ENCODE measurements at places on chromosomes 13 and 19.
A peak's percentile ranks its signal among the peaks of the same experiment; 100 is the strongest.

- DNase-seq: no peak
Measured at GRCh38 chr19:41735071-41735600, 20.2 kb upstream of the CEACAM6 start.

DNA sequence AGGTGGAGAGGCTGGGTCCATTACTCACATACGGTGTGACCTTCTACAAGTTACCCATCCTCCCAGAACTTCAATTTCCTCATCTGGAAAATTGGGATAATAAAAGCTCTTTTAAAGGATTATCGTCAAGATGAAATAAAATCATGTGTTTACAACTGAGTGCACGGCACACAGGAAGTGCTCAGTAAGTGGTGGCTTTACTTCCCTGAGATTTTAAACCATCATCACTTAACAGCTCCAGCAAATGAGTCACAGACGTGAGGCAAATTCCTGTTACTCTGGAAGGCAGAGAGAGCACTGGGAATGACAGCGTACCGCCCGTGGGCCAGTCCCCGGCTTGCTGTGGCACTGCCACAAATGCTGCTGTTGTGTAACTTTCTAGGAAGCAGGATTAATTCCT is 64.1 kb downstream of the MRPL57 start:
- no peak for DNase-seq

DNA sequence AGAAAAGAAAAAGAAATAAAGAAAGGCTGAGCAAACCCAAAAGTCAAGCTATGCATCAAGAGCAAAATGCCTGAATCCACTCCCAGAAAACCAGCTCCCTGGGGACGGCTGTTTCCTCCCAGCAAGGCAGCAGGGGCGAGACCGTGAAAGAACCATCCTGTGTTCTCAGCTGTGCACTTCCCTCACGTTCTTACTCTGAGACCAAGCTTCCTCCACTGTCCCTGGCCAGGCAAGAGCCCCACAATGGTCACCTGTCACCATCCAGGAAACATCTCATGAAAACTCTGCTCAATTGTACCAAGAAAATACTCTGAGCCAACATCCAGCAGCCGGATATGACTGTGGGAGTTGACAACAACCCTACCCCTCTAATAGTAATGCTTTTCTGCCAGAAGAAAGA is 22.9 kb downstream of the RAB20 start:
- peak; percentile 75 for DNase-seq

DNA sequence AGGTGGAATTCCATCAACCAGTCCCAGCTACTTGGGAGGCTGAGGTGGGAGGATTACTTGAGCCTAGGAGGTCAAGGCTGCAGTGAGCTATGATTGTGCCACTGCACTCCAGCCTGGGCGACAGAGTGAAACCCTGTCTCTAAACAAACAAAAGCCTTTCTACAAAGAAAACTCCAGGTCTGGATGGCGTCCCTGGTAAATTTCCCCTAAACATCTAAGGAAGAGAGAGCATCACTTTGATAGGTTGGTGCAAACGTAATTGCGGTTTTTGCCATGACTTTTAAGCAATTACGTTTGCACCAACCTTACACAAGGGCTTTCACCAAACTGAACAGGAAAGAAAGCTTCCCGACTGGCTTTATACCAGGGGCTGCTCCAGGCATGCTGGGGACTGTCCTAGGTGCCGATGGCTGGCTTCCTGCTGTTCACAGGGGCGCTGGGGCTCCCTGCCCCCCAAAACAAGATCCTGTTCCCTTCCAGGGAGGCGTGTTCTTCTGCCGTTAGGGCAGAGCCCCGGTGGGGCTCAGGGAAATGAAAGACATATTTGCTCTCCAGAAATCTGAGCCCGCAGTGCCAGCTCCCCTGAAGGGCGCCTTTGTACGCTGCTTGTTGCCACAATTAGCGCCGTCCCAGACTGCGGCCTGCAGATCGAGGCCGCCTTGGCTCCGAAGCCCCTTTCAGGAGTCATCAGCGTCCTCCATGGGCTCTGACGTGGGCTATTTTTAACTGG is 38.7 kb upstream of the KLF2 start:
- peak; percentile 60 for DNase-seq

DNA sequence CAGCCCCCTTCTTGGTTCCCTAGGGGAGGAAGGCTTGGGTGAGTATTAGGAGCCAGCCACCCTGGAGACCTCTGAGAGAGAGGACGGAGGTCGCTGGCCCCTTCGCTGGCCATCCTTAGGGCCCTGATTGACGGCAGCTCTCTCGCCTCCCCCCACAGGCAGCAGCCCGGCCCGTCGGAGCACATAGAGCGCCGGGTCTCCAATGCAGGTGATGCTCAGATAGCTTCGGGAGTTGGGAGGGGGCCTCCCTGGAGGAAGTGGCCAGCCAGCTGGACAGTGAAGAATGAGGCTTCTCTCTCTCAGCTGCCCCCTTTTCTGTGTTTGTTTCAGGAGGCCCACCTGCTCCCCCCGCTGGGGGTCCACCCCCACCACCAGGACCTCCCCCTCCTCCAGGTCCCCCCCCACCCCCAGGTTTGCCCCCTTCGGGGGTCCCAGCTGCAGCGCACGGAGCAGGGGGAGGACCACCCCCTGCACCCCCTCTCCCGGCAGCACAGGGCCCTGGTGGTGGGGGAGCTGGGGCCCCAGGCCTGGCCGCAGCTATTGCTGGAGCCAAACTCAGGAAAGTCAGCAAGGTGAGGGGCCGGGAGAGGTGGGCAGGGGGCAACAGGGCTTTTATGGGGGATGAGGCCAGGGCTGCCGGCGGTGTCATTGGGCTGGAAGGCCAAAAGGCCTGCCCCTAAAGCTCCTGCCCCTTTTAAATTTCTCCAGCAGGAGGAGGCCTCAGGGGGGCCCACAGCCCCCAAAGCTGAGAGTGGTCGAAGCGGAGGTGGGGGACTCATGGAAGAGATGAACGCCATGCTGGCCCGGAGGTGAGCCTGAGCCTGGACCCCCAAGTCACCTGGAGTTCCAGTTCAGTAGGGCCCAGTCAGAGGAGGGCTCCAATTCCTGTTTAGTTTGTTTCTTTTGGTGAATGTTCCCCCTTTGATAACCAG is 15.0 kb downstream of the VASP start:
- DNase-seq: no peak

- no peak for DNase-seq
Measured at GRCh38 chr19:58556622-58557220, 1.7 kb downstream of the UBE2M start.

GRCh38 chr13:114034481-114034891 is 60.6 kb upstream of the C13orf46 start:
- DNase-seq: no peak

DNA sequence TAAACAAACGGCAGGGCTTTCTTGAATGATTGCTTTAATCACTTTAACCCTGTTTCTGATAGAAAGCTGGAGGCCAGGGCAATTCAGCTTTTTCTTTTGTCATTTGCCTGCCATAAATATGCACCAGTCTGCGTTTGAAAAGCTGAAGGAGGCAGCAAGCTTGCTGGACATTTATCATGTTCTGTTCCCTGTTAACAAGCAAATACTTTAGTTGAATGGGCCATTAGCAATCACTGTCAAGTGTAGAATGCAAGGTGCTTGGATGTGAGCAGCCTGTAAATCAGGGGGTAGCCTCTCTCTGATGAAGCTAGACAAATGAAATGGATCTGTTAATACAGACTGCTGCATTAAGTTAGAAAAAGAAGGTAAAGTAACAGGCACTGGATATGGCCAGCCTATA is 7.6 kb downstream of the EFNB2 start:
- DNase-seq: no peak

DNA sequence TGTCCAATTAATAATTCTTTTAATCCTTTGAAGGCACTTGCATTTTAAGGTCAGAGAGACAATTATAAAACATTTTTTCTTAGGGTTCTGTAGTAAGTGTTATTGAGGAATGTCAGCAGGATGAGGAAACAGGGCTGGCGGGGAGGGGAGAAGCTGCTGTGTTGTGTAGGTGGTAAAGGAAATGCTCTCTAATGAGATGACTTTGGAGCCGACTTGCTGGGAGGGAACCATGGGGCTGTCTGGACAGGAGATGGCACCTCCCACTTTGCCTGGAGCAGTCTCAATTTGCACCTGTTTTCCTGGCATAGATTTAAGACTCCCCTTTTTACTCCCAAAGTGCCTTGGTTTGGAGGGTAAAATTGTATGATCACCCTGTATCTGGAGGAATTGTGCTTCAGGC is 230.4 kb downstream of the ATP8A2 start:
- DNase-seq: no peak

DNA sequence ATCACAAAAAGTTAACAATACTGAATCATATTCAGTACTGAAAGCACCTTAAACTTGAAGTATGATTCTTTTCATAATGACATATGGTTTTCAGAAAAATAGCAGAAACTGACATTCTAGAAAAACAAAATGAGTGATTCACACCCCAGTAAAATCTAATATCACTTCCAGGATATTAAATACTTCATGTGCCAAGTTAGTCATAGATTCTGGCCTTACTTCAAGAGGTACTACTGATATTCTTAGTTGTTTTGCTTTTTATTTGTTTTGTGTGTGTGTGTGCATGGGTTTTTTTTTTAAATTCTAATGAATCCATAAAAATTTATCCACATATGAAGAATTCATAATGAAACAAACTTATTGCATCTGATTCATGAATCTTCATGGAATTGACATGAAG is 207.9 kb upstream of the UFM1 start:
- DNase-seq: no peak

- peak; percentile 24 for DNase-seq
Measured at GRCh38 chr13:79662882-79663281, 181.9 kb downstream of the NDFIP2 start.

- DNase-seq: no peak
Measured at GRCh38 chr13:64066711-64067110, 2651.1 kb upstream of the PCDH20 start.

- DNase-seq: no peak
Measured at GRCh38 chr19:38647966-38648768, 718 bp downstream of the ACTN4 start.

DNA sequence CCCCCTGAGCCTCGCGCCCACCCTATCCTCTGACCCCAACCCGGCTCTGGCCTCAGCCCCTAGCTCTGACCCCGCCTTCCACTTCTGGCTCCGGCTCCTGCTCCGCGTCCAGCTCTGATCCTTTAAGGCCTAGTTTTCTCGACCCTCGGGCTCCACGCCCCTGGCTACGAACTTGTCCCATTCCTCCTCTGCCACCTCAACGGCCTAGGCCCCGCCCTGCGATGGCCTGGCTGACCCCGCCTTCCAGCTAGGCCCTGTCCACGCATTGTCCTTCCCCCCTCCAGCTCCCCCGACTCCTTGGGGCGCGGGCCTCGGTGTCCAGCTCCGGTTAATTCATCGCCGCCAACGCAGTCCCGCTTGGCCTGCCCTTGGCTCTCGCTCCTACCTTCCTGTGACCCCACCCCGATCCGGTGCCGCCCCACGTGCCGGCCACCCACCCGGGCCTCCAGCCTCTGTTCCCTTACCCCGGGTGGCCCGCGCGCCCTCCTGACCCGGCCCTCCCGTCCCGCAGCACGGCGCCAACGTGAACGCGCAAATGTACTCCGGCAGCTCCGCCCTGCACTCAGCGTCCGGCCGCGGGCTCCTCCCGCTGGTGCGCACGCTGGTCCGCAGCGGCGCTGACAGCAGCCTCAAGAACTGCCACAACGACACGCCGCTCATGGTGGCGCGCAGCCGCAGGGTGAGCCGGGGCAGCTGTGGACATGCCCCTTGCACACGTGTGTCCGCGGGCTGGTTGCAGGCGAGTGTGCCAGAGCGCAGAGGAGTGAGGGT is 9.4 kb downstream of the BCL3 start:
- peak; percentile 89 for DNase-seq

All from left cardiac atrium (tissue), 4 donors.